ENCODE measurements at places on chromosomes 2 and 18.

DNA sequence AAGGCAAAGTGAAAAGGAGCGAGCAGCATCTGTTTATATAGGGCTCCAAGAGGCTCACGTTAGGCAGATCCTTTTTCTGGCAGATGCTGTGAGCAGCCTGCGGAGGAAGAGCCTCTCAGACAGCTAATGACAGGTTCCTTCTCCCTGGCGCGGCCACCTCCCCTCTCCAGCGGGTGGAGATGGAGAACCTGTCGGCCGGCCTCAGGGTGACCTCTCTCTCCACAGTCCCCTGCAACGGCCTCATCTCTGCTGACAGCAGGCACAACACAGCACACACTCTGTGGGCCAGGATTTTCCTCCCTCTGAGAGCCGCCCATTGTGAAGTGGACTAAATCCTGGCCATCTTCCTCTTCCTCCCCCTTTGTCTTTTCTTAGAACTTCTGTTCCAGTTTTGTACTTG lies 119.8 kb downstream of the PRKCE start:
- DNase-seq = no peak

DNA sequence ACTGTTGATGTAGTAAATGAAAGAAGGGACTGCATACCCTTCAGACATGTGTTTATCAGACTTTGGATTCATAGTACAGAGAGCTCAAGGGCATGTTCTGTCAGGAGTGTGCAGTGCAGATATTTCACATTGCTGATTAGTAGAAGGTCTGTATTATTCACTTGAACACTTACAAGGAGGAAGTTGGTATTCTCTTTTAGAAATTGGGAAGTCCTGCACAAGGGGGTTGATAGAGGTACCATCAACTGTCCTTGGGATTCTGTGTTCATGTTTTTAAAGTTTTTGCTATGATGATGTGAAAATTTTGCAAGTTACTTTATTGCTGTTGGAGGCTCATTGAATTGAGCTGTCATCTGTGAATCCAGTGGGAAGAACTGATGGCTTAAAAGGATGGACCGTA lies 6.7 kb downstream of the PSMD1 start:
- DNase-seq = no peak

DNA sequence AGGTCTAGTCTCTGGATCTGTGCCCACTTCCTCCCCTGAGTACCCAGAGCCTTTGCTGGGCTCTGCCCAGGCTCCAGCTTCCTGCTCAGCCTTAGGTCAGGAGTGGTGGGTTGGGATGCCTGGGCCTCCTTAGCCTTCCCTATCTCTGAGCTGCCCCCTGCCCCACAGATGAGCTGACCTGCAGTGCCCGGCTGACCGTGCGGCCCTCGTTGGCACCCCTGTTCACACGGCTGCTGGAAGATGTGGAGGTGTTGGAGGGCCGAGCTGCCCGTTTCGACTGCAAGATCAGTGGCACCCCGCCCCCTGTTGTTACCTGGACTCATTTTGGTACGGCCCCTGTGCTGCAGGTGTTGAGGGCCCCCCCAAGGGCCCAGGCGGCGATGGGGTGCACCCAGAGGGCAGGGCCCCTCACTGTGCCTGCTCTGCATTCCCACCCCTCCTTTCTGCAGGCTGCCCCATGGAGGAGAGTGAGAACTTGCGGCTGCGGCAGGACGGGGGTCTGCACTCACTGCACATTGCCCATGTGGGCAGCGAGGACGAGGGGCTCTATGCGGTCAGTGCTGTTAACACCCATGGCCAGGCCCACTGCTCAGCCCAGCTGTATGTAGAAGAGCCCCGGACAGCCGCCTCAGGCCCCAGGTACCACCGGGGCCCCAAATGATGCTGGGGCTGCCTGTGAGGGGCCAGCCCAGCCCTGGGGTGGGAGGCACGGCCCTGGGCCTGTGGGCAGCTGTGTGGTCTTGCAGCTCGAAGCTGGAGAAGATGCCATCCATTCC lies 30.1 kb upstream of the GMPPA start:
- peak; percentile 19 for DNase-seq

- DNase-seq = no peak
Observed at GRCh38 chr18:5979176-5979888, 84.0 kb upstream of the TMEM200C start.

- peak; percentile 15 for DNase-seq
Observed at GRCh38 chr2:121018136-121019061, 266.6 kb downstream of the TFCP2L1 start.

- no peak for DNase-seq
Observed at GRCh38 chr2:136334967-136335366, 217.0 kb upstream of the CXCR4 start.

DNA sequence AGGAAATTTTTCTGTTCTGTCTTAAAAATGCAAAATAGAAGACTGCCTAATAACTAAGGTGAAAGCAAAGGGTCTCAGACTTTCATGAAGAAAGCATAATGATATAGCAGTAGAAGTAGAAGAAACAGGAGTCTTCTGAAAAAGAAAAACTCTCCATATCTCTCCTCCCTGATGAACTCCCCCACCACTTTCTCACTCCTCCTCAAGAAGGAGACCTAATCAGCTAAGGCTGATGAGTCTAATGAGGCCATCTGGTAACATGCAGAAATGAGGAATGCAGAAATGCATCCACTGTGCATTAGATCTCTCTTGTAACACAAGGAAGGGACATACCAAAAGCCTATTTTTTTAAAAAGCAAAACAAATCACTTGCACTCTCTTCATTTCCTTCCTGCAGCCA lies 273.7 kb upstream of the UBE2E3 start:
- DNase-seq = no peak

- DNase-seq = no peak
Observed at GRCh38 chr2:84908948-84909713, 3.7 kb downstream of the TMSB10 start.

- DNase-seq = no peak
Observed at GRCh38 chr2:163984986-163985385, 249.2 kb upstream of the FIGN start.

DNA sequence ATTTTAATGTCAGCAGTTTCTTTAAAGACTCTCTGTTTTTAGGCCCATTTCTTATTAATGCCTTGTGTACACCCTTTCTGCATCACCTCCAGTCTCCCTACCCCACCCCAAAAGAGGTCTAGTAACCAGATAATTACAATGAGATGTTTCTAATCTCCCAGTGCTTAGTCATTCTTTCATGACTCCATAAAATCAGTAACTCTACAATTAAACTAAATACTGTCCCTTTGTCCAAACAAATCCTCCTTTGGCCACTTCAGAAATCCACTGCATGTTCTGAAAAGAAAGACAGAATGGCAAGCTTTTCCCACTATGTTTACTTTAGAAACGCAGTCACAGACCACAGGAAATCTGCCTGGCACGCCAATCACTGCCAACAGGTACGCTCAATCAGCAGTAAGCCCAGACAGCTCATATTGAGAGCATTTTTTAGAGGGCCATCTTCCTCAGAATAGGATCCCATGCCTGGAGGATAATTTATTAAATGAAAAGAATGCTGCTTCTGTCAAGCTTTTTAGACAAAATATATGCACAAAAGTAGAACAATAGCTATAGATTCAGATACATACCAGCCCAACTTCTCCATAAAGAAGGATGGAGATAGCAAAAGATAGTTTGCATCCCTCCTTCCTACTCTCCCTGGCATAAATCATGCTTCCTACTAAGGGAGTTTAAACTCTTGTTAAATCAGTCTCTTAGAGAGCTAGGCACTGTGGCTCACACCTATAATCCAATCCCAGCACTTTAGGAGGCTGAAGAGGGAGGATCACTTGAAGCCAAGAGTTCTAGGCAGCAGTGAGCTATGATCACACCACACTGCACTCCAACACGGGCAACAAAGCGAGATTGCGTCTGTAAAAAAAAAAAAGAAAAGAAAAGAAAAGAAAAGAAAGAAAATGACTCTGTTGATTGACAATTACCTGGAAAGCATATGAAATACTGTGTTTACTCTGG lies 14.6 kb downstream of the CLASP1 start:
- DNase-seq = peak; percentile 70

DNA sequence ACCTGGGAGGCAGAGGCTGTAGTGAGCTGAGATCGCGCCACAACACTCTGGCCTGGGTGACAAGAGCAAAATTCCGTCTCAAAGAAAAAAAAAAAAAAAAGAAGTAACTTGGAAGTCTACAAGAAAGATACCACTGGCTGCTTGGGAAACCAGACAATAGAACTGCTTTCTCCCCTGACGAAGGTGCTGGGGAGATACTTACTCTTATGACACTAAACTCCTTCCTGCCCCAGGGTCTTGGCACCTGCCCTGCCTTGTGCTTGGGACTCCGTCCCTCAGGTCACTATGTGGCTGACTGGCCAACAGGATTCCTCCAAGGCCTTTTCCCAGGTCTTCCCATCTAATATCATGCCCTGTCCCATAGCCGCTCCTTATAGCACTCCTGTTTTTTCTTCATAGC lies 30.7 kb downstream of the INPP5D start:
- DNase-seq = no peak

- DNase-seq = no peak
Observed at GRCh38 chr2:175855236-175855635, 146.8 kb downstream of the LNPK start.

GRCh38 chr2:241289053-241289452 lies 26.4 kb downstream of the HDLBP start:
- no peak for DNase-seq

- DNase-seq = peak; percentile 69
Observed at GRCh38 chr2:152432206-152432653, 97.3 kb downstream of the FMNL2 start.

GRCh38 chr2:236613612-236614011 lies 44.0 kb downstream of the ACKR3 start:
- no peak for DNase-seq

DNA sequence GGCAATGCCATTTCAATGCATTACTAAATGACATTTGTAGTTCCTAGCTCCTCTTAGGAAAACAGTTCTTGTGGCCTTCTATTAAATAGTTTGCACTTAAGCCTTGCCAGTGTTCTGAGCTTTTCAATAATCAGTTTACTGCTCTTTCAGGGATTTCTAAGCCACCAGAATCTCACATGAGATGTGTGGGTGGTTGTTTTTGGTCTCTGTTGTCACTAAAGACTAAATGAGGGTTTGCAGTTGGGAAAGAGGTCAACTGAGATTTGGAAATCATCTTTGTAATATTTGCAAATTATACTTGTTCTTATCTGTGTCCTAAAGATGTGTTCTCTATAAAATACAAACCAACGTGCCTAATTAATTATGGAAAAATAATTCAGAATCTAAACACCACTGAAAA lies 45.3 kb downstream of the HADHB start:
- DNase-seq = no peak

- DNase-seq = no peak
Observed at GRCh38 chr18:56959120-56959519, 187.8 kb upstream of the BOD1L2 start.

DNA sequence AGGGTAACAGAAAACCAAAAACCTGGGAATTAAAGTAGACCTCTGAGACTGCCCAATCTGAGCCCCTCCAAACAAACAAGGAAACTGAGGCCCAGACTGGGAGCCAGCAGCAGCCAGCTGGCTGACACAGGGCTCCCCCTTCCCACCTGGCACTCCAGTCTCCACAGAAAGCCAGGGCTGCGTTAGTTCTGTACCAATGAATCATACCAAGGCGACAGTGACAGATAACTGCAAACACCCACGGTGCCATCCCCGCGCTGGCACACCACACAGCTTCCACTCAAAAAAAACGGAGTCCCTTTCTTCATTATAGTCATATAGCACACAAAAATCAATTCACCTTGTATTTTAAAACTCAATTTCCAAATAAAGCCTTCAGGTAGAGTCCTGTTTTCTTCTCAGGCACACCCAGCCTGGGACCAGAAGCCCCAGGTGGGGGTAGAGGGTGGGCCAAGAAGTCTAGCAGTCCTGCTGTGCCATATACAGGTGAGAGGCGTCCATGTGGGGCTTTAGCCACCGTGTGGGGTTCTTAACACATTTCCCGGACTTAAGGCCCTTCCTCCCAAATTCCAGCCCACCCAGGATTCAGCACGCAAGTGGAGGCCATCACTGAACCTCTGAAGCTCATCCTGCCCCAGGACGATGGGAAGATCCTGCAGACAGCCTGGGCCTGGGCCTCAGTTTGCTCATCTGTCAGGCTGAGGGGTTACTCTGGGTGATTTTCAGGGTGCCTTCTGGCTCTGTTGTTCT lies 1.2 kb downstream of the PER2 start:
- no peak for DNase-seq

- no peak for DNase-seq
Observed at GRCh38 chr2:235903782-235904584, 264.2 kb downstream of the GBX2 start.

DNA sequence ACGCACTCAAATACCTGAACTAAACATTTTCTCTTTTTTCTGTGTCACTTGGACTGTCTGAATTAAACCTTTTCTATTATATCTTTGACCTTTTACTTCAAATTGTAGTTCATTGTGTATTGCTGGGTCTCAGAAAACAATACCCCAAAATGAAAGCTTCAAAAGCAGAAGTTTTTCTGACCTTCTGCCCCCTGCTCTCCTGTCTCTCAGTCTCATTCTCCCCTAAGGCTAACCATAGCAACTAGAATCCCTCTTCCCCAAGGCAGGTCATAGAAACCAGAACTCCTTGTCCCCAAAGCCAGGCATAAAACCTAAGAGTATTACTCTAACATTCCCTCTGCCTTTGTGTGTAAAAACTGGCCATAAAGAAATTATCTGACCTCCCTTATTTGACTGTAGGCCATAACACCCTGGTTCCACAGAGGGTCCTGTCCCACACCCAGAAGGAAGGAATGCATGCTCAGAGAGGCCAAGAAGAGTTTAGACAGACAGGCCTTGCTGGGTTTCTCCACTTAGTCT lies 93.5 kb upstream of the B3GNT2 start:
- no peak for DNase-seq

GRCh38 chr2:240947176-240947575 lies 41.0 kb downstream of the CROCC2 start:
- no peak for DNase-seq

DNA sequence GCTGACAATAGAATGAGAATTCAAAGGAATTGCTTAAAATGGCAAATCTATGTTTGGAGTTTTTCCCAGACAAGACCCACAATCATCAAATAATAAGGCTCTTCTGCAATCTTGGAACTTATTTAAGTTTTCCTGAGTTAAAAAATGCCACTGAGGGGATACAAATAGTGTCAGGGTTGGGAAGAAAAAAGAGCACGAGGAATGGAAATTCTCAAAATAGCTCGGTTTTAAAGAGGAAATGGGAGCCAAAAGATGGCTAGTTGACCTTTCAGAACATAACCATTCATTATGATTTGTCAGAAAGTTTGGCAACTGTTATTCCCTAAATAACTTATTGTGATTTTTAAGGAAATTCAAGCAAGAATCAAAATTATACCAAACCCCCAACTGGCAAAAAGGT lies 127.7 kb downstream of the RAPGEF4 start:
- no peak for DNase-seq

DNA sequence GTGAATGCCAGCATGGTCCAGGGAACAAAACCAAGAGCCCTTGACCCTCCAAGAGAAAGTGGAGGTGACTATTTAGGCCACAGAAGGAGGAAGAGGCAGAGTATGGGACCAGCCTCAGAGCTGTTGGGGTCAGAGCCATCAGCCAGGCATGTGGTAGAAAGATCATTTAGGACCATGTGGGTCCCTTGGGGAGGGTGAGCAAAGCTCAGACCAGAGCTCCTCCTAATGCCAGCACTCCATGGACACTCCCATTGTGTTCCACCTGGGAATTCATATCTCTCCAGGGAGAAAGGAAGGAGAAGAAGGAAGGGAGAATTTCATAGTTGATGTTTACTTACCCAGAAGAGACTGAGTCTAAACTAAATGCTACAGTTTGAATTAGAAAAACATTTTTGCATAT lies 73.2 kb downstream of the CYBRD1 start:
- DNase-seq = no peak

GRCh38 chr2:117273009-117273671 lies 541.4 kb upstream of the DDX18 start:
- DNase-seq = no peak

GRCh38 chr2:236309669-236310029 lies 45.4 kb upstream of the ASB18 start:
- peak; percentile 22 for DNase-seq

- no peak for DNase-seq
Observed at GRCh38 chr18:76844742-76845477, 22.6 kb downstream of the ZNF236 start.
